ENCODE measurements at places on chromosomes 1 and 21.

DNA sequence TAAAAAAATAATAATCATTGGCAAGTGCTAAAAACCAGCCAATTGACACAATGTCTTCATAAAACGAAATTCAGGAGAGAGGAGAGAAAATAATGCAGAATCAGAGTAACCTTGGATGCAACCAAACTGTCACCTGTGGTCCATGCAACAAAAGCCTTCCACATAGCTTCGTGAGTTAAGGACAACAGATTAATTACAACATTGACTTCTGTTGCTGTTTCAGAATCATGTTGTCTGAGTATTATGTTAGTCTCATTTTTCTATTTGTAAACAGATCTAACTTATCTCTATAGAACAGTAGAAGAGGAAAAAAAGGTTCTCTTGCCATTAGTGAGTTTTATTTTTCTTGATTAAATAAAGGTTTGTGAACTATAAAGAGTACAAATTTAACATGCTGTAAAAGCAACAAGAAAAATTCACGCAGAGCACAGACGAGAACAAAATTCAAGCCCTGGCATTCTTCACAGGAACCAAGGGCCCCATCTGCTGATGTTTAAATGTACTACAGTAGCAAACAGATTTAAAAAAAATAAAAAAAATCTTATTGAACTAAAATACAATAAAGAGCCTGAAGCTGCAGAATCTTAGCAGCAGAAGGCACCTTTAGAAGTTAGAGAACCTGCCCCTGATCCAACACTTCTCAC, 381.1 kb upstream of the PKN2 start:
- no peak for DNase-seq

DNA sequence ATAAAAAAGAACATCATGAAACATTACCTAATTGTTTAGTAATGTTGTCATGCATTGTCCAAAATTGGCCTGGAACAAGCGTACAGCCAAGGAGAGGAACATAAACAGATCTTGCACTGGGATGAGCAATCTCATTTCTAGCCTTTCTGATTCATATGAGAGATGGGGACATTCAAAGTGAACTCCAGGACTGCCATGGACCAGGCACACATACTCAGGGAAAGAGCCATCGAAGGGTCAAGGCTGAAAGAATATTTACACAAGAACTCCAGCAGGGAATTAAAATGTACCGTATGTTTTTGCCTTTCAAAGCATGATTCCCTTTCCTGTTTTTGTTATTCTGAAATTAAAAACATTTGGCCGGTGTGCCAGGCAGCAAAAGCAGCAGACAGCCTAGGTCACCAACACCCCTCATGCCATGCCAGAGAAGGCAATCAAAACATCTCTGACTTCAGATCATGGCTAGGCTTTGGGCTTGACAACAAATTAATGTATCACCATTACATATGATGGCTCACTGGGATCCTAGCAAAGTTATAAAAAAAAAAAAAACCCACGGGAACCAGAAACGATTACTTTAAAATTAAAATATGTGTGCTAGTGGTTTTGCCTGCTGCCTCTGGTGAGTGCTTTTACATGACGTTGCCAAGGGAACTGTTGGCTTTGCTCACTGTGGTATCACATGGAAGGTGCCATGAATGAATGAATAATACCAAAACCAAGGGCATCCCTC, 159.8 kb downstream of the TGFBR3 start:
- DNase-seq, result no peak

DNA sequence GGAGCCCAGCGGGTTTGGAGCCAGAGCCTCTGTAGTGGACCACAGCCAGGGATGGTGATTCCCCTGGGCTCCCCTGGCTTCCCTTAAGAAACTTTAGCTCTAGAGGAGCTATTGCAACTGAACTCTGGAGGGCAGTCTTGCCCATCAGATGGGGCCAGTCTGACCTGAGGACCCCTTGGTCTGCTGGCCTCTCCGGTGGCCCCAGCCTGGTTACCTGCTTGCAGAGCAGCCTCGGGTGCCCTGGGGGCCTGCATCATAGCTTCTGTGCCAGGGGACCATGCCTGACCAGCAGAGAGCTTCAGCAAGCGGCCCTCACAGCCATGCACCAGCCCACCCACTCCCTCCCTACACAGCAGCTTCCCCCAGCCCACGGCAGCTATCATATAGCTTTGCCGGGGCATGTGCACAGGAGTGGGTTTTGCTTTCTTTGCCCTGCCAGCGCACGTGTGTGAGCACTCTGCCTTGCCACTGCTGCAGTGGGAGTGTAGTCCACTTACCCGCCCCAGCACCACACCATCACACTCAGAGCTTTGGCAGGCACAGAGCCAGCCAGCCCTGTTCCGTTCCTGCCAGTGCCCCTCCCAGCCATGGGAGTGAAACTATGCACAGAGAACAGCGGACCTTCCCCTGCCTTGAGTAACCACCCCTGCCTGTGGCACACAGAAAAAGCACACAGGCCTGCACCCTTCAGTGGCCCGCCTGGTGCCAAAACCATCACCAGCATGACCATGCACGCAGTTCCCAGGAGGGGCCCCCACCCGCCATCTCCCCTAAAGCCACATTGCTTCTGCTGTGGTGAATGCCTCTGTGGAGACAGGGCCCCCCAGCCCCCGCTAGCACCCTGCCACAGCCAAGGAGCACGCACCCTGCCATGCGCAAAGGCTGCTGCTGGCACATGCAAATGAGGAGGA, 442.9 kb upstream of the NEGR1 start:
- no peak for DNase-seq

DNA sequence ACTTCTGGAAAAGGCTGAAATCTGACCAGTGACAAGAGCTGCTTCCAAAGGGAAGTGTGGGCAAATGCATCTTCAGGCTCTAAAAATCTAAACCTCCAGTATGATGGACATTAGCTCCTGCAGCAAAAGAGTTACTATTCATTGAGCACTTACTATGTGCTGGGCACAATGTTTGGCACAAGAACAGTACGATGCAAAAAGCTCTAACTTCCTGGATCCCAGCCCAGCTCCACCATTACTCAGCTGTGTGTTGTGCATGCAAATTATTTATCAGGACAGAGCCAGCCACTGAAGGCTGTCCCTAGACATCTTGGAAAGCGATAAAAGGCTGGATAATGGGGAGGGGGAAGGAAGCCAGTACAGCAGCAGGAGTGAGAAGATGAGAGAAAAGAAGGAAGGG, 143.5 kb downstream of the ELAVL4 start:
- DNase-seq, result no peak

- no peak for DNase-seq
Measured at GRCh38 chr21:22842875-22843274, 1844.7 kb downstream of the NCAM2 start.

DNA sequence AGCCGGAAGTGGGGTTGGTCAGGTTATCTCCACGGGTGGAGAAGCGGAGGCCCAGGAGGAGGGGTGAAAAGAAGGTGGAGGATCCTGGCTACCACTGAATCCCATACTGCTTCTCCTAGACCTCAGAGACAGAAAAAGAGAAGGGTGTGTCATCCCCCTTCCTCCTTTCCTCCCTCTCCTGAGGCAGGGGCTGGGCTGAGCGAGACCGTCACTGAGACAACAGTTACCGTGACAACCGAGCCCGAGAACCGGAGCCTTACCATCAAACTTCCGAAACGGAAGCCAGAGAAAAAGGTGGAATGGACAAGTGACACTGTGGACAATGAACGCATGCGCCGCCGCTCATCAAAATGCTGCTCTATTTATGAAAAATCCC, 42.1 kb upstream of the NBPF3 start:
- peak; percentile 39 for DNase-seq

DNA sequence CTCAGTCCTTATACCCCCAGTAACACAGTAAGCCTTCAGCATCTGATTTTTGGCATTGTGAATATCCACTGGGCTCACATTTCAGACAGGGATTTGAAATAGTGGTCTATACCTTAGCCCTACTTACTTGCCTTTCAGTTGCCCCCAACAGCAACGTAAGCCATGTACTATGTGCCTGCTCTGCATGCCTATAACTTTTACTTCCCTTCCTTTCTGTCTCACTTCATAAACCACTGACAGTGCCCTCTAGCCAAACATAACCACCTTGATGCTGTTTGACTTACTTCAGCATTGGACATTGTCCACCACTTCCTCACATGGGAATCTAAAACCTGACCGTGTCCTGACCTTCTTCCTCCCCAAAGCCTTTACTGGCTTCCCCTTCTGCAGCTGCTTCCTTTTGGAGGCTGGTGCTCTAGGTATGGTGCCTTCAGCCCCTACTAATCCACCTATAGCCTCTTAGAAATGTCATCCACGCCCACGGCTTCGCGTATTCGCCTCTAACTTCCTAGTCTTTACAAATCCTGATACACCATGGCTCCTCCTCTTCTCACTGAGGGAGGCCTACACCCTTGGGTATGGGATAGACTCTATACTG, 3.6 kb upstream of the ZNF672 start:
- DNase-seq, result no peak

- no peak for DNase-seq
Measured at GRCh38 chr1:87650306-87650705, 321.6 kb downstream of the LMO4 start.

All from CD4-positive, alpha-beta T cell treated with Interleukin-10 for 1 hour (primary cell).